DMS 273 treated with DMSO at 0.1 percent for 48 hours (cell line): ENCODE measurements at places on chromosomes 6 and 20.

- no peak for DNase-seq
Measured at GRCh38 chr6:161882196-161882765, 608.4 kb upstream of the AGPAT4 start.

GRCh38 chr6:53240139-53240538 lies 91.5 kb upstream of the GCM1 start:
- DNase-seq = no peak

- DNase-seq = no peak
Measured at GRCh38 chr6:498795-499231, 107.3 kb downstream of the IRF4 start.

GRCh38 chr6:25006565-25007001 lies 70.8 kb upstream of the RIPOR2 start:
- DNase-seq = no peak

GRCh38 chr6:170124150-170124549 lies 166.7 kb downstream of the DLL1 start:
- DNase-seq = no peak

DNA sequence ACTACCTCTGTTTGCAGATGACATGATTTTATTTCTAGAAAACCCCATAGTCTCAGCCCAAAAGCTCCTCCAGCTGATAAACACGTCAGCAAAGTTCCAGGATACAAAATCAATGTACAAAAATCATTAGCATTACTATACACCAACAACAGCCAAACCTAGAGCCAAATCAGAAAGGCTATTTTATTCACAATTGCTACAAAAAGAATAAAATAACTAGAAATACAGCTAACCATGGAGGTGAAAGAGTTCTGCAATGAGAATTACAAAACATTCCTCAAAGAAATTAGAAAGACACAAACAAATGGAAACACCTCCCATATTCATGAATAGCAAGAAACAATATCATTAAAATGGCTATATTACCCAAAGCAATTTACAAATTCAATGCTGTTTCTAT lies 65.6 kb upstream of the HTR1E start:
- no peak for DNase-seq

DNA sequence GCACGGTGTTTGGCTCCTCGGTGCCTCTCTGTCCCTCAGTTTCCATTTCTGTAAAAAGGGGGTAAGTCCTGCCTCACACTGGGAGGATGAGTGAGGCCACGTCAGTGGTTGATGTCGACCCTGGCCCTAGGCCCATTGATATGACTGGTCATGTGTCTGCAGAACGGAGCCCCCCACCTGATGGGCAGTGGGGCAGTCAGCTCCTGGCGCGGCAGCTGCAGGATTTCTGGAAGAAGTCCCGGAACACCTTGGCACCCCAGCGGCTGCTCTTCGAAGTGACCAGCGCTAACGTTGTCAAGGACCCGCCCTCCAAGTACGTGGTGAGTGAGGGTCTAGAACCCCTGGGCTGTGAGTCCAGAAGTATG lies 1.2 kb downstream of the SNX21 start:
- no peak for DNase-seq

GRCh38 chr6:4023240-4023639 lies 55.7 kb downstream of the FAM217A start:
- DNase-seq = no peak

DNA sequence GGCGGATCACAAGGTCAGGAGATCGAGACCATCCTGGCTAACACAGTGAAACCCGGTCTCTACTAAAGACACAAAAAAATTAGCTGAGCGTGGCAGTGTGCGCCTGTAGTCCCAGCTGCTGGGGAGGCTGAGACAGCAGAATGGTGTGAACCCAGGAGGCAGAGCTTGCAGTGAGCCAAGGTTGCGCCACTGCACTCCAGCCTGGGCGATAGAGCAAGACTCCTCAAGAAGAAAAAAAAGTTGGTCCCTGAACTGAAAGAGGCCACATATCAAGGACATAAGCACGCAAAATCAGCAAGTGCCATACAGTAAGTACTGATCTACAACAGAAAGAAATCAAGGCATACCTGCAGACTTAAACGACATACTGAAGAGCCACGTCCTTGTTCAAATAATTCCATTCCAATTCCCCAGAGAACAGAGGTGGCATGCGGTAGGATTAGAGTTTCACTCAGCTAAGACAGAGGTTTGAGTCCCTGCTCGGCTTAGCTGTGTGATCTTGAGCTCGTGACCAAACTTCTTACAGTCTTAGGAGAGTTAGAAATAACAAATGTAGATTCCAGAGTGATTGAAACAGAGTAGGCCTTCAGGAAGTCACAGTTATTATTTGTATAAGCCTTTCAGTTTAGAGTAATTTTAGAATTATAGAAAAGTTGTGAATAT lies 29.2 kb downstream of the B4GALT5 start:
- DNase-seq = no peak

DNA sequence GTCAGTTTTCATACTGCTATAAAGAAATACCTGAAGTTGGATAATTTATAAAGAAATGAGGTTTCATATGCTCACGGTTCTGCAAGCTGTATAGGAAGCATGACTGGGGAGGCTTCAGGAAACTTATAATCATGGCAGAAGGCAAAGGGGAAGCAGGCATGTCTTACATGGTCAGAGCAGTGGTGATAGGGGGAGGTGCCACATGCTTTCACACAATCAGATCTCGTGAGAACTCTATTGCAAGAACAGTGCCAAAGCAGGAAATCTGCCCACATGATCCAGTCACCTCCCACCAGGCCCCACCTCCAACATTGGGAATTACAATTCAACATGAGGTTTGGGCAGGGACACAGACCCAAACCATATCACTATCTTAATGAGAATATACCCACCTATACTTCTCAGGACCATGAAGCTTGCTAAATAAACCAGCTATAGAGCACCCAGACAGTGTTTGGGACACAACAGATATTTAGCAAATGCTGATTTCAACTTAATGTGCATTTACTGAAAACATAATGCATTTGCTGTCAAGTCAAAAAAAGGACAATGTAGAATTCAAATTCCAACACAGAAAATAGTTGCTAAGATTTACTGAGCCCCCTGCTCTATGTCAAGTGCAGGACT lies 63.8 kb downstream of the TNFRSF21 start:
- no peak for DNase-seq

- DNase-seq = no peak
Measured at GRCh38 chr6:705047-705446, 12.1 kb upstream of the EXOC2 start.

GRCh38 chr20:34543463-34544056 lies 15.0 kb upstream of the MAP1LC3A start:
- no peak for DNase-seq

GRCh38 chr20:6784210-6784631 lies 16.7 kb downstream of the BMP2 start:
- no peak for DNase-seq

DNA sequence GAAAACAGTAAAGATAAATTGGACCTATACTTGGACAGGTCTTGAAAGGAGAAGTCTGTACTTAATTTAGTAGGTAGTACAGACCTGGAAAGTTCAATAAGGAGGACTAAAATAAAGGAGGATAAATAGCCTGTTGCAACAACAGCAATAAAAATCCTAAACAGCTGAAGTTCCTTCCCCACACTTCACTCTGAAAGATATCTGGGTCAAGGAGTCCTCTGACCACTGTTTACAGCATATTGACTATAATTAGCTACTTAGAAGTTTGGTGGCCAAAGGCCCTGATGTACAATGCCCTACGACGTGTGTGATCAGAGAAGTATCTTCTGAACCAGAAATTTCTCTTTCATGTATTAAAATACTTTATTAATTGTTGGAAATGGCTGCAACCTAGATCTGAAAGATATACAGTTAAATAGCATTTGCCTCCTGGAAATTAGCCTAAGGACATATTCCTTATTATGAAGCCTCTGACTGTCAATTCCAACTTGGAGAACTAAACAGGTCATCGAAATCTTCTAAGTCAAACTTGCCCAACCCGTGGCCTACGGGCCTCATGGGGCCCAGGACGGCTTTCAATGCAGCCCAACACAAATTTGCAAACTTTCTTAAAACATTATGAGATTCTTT lies 82.8 kb downstream of the KIF13A start:
- DNase-seq = no peak

- peak; percentile 77 for DNase-seq
Measured at GRCh38 chr6:134464690-134465411, 146.9 kb upstream of the SGK1 start.

DNA sequence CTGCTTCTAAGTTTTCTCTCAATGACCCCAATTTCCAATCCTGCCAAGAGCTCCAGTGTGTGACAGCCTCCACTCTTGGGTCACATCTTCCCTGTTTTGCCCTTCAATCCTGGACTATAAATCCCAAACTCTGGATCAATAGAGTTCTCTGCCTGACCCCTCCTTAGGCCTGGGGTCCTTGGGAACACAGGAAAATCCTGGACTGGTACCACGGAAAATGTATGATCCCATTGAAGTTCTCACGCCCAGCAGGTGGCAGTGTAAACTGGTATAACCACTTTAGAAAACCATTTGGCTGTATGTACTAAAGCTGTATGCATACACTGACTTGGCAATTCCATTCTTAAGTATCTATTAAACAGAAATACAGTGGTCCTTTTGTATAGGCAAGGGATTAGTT lies 98.0 kb downstream of the SNAP25 start:
- DNase-seq = no peak

DNA sequence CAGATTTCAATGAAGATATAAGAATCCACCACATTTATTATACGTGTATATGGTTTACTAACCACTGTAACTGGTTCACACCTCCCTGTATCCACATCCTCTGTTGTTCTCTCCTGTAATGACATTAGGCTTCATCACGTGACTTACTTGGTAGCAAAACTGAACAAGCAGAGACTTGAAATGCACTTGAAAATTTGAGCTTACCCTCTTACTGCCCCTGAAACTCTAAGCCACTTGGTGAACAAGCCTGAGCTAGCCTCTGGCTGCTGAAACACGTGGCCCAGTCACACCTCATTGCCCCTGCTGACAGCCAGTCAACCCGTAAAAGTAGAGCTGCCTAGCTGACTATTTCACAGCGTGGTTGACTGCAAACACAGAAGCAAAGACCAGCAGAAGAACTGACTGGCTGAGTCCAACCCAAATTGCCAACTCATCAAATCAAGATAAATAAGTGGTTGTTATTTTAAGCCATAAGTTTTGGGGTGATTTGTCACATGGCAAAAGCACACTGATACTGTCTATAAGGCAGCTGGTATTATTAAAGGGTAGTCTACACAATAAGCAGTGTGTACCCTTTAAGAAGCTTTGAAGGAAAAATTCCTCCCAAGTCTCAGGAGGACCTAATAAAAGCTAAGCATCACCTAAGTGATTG lies 109.0 kb downstream of the RALGAPA2 start:
- DNase-seq = peak; percentile 92

- no peak for DNase-seq
Measured at GRCh38 chr6:81751388-81752083, 945 bp downstream of the TENT5A start.

- no peak for DNase-seq
Measured at GRCh38 chr6:103000688-103001087, 1607.2 kb downstream of the GRIK2 start.

- no peak for DNase-seq
Measured at GRCh38 chr6:149887343-149887742, 10.6 kb downstream of the RAET1E start.

GRCh38 chr20:9087531-9088217 lies 18.8 kb downstream of the PLCB4 start:
- DNase-seq = no peak

GRCh38 chr20:42749556-42749955 lies 440.1 kb downstream of the PTPRT start:
- DNase-seq = no peak

GRCh38 chr20:6630514-6630913 lies 137.0 kb upstream of the BMP2 start:
- no peak for DNase-seq

GRCh38 chr20:32610472-32611218 lies 25.5 kb upstream of the NOL4L start:
- DNase-seq = no peak
